ENCODE measurements at places on chromosomes 6 and 20.

GRCh38 chr6:70353448-70353847, 50.6 kb upstream of the COL9A1 start:
- no peak for DNase-seq

DNA sequence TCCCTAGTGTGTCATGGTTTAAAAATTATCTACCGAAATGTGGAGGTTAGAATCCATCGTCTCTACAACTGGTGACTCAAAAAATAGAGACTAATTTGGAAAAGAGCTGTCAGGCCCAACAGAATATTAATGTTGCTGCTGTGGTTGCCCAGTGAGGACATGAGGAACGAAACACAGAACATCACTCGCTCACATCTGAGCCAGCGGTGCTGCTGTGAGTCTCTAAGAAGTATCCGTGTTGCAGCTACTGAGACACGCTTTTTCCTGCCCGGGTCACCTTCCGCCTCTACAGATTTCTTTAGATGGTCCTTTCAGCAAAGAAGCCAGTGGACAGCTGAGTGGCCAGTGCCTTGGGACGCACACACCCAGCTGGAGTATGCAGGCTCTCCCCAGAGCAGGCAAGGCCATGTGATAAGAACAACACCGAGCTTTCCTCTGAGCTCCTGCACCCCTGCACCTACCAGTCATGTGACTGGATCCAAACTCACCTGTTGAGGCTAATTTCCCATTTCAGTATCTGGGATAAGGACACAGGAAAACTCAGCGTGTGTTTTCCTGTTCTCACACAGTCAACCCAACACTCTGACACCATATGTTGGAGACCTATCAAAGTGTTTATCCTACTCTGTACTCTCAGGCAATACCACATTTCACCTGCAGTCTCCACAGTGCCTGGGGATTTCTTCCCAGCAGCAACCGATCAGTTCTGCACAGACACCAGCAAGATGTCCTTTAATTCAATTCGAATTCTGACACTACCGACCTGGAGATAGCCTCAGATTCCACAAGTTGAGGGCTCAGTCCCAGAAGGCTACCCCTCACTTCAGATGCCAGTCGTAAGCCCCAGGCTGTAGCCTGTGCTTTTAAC, 119.0 kb upstream of the RPS6KA2 start:
- no peak for DNase-seq

GRCh38 chr6:159983641-159984080, 14.8 kb downstream of the IGF2R start:
- no peak for DNase-seq

DNA sequence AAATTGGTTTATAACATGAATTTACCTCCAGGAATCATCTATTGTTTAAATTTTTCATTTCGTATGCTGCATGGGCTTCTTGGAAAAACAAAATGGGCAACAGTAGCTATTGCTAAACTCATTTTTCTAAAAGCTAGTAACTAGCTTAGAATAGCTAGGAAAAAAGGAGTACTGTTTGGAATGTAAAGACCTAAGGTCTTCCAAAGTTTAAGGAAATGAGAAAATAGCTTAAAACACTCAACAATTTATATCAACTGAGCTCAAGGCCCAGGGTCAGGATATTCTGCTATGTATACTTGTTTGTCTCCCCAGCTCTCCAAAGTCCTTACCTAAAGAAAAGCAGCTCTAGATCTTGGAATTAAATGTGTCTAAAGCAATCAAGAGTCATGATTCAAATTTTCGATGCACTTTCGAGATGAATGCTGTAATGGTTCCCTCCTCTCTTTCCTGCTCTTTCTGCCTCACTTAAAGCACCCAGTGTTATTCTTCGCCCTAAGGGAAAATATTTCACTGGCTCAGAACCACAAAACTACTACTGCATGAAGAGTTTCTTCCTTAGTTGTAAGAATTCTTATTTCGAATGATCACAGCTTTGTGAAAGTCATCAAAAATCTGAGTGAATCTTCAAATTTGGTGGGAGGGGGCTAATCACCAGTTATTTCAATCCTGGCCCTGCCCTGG, 41.6 kb downstream of the LYRM4 start:
- DNase-seq, result no peak

DNA sequence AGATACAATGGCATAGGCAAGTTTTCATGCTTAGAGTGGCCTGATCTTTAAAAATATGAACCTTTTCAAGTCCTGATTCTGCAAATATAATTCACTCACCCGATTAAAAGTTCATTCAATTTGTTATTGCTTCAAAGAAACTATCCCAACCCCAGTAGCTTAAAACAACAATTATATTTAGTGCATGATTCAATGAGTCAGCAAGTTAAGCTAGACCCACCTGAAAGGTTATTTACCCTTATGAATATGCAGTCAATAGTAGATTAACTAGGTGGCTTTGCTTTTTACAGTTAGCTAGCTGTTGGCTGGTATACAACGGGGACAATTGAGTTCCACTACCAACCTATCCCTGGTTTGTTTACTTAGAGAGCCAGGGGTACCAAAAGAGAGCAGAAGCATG, 95.6 kb upstream of the ANKEF1 start:
- no peak for DNase-seq

- no peak for DNase-seq
Observed at GRCh38 chr6:85565736-85566135, 27.9 kb downstream of the SNX14 start.

DNA sequence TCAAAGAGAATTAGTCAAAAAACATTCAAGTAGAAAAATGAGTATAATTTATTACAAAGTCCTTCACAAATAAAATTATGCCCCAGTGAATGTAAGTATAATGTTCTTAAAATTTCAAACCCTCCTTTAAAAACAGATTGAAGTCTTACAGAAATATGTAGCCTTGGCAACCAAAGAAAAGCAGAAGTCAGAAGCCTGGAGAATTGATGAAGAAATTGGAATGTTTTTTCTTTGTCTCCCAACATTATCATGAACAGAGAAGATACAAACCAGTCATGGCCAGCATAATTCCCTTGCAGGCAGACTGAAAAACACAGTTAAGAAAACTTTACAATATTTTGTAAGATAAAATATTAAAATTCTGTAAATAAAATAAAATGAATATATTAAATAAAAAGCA, 221.9 kb downstream of the TBC1D32 start:
- DNase-seq, result no peak

- no peak for DNase-seq
Observed at GRCh38 chr6:33716890-33717632, 5.6 kb upstream of the UQCC2 start.

DNA sequence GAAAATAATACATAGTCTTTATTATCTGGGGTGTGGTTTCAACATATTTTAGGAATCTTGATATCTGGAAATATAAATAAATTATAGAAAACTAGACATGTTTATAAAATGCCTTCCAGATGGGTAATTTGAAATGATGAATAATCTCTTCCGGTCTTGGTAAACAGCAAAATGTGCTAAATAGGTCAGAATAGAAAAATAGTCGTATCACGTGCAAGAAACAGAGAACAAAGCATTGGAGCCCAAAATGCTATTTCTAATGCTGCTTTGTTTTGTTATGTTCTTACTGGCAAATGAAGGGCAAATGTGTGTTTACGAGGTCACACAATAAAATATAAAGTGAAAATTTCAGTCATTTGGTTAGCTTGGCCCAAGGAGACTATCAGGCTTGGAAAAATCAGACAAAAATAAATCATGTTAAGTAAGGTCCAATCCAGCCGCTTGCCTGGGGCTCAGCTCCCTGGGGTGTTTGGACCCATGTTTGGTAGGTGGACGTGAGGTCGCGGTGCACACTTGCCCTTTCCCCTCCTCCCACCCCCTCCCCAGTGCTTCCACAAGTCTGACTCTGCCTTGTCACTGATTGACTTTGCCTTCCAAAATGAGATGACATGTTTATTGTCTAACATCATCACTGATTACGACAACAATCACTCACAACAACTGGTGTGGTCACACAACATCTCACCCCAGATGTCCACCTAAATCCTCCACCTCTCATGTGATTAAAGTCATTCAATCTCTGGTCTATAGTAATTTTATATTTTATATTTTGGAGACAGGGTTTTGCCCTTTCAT, 56.0 kb downstream of the RIN2 start:
- no peak for DNase-seq

GRCh38 chr6:99575544-99576227, 7.2 kb upstream of the CCNC start:
- DNase-seq, result no peak

DNA sequence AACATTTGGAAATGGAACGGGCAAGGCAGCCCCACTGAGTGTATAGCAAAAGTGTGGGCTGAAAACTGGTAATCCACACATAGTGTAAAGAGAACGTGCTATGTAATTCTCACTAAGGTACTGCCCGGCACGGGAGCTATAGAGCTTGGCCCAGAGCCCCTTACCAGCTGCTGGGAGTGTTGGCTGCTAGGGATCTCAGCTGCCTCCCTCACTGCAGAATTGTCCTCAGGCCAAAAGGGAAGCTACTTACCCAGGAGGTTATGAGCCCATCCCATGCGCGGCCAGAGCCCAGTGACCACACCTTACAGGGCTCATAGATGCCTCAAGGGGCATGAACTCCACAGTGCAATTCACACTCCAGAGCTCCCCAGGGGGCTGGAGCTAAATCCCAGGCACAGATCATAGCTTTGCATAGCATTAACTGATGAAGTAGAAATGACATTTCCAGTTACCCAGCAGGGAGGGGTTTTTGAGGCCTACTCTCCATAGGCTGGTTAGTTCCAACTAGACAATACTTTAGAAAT, 56.8 kb downstream of the LINC00237 start:
- no peak for DNase-seq

GRCh38 chr6:41122918-41123317, 31.2 kb downstream of the TREML1 start:
- no peak for DNase-seq

DNA sequence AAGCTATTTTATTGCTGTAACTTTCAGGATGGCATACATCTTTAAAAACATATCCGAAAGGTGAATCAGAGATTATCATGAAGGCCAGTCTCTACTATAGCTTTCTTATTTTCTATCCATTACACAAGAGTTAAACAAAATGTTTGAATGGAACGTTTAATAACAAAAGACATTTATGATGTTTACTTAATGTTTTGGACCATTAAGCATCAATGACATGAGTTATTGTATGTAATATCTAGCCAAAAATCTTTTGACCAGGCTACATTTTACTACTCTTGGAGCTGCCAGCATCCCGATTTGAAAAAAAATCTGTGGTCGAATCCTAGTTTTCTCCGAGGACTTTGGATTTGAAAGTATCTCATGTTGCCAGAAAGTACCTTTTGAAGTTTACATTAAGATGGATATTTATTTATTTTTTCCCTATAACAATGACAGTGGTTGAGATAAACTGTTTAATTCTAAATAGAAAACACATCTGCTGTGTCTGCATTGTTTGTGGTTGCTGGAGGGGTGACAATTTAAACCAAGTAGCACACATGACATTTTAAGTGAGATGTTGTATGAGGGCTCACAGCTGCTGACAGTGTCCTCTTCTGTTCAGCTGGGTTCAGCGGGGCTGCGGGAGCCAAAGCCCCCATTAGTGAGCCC, 293.7 kb upstream of the TCF21 start:
- no peak for DNase-seq

DNA sequence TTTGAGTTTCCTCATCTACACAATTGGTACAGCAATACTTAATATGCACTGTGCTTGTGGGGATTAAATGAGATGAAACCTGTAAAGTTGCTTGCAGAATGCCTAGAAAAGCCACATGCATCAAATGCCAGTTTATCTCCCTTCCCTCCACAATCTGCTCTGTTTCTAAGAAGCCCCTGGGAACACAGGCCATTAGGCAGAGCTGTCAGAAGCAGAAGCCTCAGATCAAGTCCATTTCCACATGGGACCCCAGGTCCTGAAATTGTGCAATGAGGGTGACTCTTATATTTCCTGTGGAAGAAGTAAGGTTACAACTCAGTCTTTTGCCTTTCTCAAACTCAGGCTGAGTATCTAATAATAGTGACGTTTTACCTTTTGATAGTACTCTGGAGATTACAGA, 737.4 kb downstream of the KIF16B start:
- DNase-seq, result no peak

GRCh38 chr6:150302520-150303176, 66.2 kb upstream of the IYD start:
- no peak for DNase-seq

- DNase-seq, result no peak
Observed at GRCh38 chr6:91149246-91149955, 562.5 kb upstream of the MAP3K7 start.

DNA sequence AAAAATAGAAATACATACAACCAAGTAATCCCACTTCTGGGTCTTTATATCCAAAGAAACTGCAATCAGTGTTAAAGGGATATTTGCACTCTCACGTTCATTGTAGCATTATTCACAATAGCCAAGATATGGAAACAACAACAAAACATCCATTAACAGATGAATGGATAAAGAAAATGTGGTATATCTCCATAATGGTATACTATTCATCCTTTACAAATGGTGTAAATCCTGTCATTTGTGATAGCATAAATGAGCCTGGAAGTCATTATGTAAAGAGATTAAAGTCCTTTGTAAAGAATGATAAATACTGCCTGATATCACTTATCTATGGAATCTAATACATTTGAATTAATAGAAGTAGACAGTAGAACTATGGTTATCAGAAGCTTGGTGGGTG, 327.7 kb downstream of the UTRN start:
- DNase-seq, result no peak

DNA sequence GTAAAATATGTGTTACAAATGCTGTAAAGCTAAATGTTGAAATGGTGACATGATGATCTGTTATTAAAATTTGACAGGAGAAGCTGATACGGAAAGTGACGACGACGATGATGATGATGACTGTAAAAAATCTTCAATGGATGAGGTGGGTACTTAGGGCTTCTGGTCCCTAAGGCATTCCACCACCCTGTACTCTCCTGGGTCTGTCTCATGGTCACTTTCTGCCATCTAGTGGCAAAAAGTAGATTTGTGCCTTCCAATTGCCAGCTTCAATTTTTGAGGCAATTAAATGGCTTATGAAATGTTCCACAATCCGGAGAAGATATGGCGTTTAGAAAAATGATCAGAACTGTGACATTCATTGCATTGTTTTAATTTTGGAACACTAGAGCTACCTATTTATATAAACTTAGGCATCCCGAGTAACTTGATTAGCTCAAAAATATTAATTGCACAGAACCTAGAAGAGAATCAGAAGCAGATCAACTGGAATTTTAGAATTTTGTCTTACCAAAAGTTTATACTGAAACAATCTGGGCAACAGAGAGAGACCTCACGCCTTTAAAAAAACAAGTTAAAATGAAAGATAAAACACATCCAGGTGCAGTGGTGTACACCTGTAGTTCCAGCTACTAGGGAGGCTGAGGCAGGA, 346.5 kb upstream of the PLCB4 start:
- DNase-seq, result no peak

Data from activated naive CD4-positive, alpha-beta T cell (primary cell).